ENCODE measurements at places on chromosomes 3 and 15. TPM values are rescaled to one million over a fixed set of nuclear protein-coding genes. Genes with fewer than 3 reads are reported as not detected.

The SUSD5 gene
- 8.4 TPM for total RNA-seq

The NGRN gene
- total RNA-seq: 89.4 TPM

The CORO2B gene
- 32.9 TPM for total RNA-seq

The GPR27 gene
- total RNA-seq: 0.26 TPM

The GOLGA6L10 gene
- total RNA-seq: 0.85 TPM

The SLC9C1 gene
- total RNA-seq: 0.43 TPM

The FBLN2 gene
- 133 TPM for total RNA-seq

The TP63 gene
- total RNA-seq: 0.20 TPM

The GBE1 gene
- 364 TPM for total RNA-seq

The TRH gene
- total RNA-seq: 0.20 TPM

The PGBD4 gene
- 3.9 TPM for total RNA-seq

The MRPS11 gene
- 23.4 TPM for total RNA-seq

The ZNF639 gene
- total RNA-seq: 44.4 TPM

The CHRM5 gene
- total RNA-seq: not detected

The RHOV gene
- total RNA-seq: 0.07 TPM

The ANKRD34C gene
- not detected for total RNA-seq

The ZNF660 gene
- 2.2 TPM for total RNA-seq

The PARP15 gene
- total RNA-seq: 0.13 TPM

The ST8SIA2 gene
- total RNA-seq: not detected

The WNT5A gene
- total RNA-seq: 80.7 TPM

The CCNL1 gene
- 155 TPM for total RNA-seq

The DENND4A gene
- total RNA-seq: 20.0 TPM

The FMN1 gene
- 2.5 TPM for total RNA-seq

The RAB27A gene
- total RNA-seq: 9.1 TPM

The SKOR1 gene
- total RNA-seq: 0.17 TPM
